ENCODE measurements at places on chromosomes 13 and 19.

DNA sequence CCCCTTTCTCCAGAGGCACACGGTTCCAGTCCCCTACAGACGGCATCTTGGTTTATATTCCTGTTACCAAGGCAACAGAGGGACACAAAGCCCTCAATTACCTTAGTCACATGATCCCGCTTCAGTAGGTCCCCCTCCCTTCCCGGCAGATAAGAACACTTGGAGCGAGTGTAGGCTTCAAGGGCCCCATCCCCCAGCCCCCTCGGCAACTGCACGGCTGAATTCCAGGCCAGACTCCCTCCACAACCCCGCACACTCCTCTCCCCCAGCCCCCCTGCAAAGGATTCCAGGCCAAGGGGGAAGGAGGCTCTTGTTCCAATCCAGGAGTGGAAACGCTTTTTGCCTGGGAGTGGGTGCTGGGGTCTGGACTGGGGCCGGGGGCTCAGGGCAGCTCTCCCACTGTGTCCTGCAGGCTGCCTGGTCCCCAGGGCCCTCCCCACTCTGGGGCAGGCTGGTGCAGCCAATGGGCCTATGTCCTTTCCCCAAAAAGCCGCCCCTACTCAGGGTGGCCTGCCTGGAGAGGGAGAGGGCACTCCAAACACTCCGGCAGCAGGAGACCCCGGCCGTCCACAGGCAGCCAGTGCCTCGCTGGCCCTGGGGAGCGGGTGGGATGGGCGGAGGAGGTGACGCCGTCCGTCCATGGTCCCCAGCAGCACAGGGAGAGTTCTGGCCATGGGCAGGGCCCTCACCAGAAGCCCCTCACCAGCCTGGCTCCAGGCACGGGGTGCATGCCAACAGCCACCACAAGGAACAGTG lies 62.6 kb downstream of the MLLT1 start:
- no peak for DNase-seq

GRCh38 chr13:50224534-50224933 lies 209.3 kb downstream of the KCNRG start:
- DNase-seq = no peak

GRCh38 chr19:18700501-18701249 lies 17.2 kb downstream of the CRTC1 start:
- DNase-seq = no peak

- no peak for DNase-seq
Observed at GRCh38 chr13:109764470-109765291, 21.7 kb downstream of the IRS2 start.

DNA sequence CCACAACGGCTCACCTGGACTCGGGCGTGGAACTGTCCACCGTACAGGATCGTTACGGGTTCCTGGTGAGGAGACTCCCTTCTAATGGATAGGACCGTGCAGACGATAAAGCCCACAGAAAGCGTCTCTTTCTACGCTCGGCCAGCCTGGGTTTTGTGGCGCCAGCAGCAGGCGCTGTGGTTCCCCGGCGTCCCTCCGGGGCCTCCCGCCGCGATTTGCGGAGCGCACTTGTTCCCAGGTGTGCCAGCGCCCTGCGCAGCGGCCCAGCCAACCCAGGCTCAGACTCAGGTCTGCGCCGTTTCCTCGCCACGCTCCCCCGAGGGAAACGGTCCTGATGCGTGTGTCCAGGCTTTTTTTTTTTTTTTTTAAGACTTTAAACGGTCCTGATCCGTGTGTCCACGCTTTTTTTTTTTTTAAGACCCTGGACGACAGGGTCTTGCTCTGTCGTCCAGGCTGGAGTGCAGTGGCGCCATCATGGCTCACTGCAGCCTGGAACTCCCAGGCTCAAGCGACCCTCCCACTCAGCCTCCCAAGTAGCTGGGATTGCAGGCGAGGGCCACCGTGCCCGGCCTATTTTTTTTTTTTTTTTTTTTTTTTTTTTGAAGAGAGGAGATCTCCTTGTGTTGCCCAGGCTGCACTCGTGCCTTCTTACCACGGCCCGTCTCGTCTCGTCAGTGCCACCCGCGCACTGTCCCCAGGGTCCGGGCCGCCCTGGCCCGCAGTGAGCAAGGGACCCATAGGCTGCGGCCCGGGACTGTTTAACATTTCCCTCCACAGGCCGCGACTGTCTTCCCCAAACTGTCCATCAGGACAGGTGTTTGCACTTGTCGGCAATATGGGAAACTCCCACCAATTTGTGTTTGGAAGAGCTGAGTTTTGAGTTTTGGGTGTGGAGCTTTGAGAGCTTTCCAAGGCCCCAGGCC lies 23.8 kb downstream of the GJA3 start:
- DNase-seq = no peak

GRCh38 chr19:51342631-51343569 lies 961 bp upstream of the VSIG10L start:
- no peak for DNase-seq

- peak; percentile 75 for DNase-seq
Observed at GRCh38 chr19:3573858-3574637, 1.3 kb downstream of the HMG20B start.

DNA sequence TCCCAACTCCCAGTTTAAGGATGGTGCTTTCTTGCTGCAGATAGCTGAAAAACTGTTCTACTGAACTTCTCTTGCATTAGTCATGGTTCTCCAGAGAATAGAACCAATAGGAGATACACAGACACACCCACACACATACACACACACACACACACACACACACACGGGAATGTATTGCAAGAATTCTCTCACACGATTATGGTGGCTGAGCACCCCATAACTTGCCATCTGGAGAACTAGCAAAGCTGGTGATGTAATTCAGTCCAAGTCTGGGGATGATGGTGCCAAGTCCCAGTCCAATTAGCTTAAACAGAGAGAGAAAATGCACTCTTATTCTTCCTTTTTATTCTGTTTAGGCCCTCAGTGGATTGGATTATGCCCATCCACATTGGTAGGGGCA lies 643.9 kb downstream of the DIAPH3 start:
- DNase-seq = no peak

DNA sequence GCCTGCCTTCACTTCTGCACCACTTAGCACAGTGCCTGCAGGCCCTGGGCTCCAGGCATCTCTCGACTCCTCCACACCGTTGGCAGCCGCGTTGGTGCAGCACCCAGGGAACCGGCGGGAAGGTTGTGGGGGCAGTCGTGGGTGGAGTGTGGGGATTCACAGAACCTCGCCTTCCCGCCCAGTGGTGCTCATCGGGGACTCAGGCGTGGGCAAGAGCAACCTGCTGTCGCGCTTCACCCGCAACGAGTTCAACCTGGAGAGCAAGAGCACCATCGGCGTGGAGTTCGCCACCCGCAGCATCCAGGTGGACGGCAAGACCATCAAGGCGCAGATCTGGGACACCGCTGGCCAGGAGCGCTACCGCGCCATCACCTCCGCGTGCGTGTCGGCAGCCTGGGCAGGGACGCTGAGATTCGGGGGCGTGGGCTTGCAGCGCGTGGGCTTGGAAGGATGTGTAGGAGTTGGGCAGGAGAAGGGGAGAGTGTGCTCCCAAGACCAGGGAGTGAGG lies 9.6 kb downstream of the RAB11B start:
- DNase-seq = no peak

DNA sequence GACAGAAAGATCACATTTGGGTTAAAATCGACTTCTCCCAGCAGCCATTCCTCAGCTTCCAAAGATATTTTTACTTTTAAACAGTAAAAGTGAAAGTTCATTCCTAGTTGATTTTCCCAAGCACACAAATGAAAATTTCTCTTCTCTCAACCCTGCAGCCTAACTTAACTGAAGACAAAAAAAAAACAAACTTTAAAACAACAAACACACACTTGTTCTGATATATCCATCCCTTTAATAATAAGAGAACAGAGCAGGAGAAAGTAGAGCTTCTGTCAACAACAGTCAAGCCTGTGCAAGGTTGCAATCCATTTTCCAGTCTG lies 72.9 kb downstream of the STK24 start:
- no peak for DNase-seq

- peak; percentile 50 for DNase-seq
Observed at GRCh38 chr13:76903544-76904162, 17.4 kb upstream of the KCTD12 start.

DNA sequence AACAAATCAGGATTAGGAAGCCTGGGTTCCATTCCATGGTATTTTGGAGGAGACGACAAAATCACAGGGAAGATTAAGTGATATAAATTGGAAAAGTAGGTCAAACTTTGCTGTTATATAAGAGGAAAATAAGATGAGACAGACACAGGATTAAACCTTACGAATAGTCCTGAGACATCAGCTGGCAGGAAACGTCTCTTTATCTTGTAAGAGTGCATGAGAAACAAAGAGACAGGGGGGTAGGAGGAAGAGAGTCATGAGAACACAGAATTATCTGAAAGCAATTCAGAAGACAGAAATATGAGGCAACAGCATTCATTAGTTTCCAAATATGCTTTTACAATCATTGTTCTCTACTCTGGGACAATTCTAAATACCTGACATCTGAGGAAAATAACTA lies 310.6 kb upstream of the MIR17HG start:
- no peak for DNase-seq

DNA sequence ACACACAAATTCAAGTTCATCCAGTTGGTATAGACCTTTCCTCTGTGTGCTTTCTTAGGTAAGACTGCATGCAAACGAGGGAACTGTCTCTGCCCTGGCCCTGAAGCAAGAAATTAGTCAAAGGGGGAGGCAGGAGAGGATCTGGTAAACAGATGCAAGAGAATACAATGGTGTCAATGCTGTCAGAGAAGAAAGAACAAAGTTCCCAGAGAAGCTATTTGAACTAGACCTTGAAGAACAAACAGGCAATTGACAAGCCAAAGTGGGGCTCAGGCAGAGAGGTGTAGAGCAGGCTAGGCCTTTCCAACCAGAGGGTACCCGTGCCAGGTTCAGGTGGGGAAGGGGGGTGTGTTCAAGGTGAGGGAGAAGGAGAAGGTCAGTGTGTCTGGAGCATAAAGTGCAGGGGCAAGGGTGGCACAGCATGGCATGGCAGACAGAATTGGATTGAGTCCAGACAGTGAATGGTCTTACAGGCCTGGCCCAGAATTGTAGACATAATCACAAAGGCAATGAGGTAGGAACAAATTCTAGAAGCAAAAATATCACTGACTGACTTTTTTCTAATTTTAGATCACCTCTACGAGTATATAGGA lies 95.0 kb upstream of the STARD13 start:
- no peak for DNase-seq

- no peak for DNase-seq
Observed at GRCh38 chr19:1846517-1847204, 1.6 kb downstream of the REXO1 start.

DNA sequence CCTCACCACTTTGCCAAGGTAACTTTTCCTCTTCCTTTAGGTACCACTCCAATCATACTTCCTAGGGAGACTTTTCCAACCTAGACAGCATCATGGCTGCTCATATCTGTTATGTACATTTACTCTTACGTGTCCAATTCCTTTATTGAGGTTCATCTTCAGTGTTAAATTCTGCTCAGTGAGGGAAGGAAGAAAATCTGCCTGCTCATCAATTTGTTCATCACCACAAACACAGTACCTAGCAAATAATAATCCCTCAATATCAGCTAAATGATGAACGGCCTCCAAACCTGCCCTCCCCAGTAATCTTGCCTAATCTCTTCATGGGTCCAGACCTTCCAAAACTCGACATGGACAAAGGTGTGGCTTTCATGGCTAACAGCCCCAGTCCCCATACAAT lies 380.8 kb downstream of the KCTD12 start:
- DNase-seq = no peak

DNA sequence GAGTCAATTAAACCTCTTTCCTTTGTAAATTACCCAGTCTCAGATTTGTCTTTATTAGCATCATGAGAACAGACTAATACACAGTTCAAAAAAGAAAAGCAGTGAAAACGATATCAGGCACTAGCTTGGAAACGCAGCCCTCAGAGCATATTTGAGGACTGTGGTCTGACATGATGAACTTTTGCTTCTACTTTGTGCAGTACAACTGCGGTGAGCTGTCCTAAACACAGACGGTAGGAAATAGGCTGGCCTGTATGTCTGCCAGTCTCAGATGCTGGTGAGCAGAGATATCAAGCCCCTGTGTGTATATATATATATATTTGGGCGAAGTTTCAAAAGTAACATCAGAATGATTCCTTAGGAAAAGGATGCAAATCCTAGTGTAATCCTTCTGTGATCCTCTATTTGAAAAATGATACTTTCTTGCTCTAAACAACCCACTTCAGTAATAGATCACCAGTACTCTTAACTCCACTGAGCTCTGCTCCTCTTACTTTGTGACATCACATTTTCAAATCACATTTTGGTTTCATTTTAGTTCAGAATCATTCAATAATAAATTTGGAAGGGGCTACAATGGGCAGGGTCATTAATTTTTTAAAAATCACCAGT lies 74.4 kb downstream of the TNFRSF19 start:
- no peak for DNase-seq

DNA sequence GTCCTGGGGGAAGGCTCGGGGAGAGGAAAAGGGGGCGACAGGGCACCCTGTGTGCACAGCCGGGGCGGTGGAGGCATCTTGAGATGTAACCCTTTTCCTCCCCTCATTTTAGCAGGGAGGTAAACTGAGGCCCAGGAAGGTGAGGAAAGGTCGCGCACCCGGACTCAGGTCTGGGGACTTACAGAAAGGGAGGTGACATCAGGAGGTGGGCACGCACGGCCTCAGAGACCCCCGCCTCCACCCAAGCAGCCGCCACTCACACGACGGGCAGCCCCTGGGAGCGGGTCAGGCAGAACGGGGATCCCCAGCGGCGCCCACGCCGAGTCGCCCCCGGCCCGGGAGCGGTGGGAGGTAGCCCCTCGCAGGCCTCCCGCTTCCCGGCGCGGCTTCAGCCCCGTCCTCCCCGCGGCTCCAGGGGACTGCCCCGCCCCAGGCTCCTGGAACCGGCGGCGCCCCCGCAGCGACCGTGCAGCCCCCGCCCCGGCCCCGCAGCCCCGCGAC lies 477 bp downstream of the PIP5K1C start:
- DNase-seq = no peak

- no peak for DNase-seq
Observed at GRCh38 chr19:28023064-28023463, 1189.9 kb downstream of the UQCRFS1 start.

GRCh38 chr19:33779849-33780248 lies 16.8 kb upstream of the KCTD15 start:
- no peak for DNase-seq

- no peak for DNase-seq
Observed at GRCh38 chr13:106835477-106835876, 267.5 kb upstream of the ARGLU1 start.

- no peak for DNase-seq
Observed at GRCh38 chr19:58476498-58477015, 405 bp downstream of the ZNF446 start.

DNA sequence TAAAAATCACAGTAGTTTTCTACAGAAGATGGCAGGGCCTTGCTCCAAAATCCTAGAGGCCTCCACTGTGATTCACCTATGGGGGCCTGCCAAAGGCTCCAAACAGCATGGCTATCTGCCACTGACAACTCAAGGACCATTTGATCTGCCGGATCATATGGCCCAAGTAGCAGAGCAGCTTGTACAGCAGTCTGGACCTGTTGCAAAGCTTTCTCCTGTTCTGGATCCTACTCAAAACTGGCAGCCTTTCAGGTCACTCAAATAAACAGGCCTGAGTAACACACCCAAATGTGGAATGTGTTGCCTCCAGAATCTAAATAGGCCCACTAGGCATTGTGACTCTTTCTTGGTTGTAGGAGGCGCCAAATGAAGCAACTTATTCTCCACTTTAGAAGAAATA lies 1049.3 kb downstream of the PCDH9 start:
- DNase-seq = no peak

GRCh38 chr19:18648973-18649315 lies 12.1 kb downstream of the KLHL26 start:
- DNase-seq = no peak
